Osteoblast (primary cell): ENCODE measurements at places on chromosomes 1 and 21. TPM values are rescaled to one million over a fixed set of nuclear protein-coding genes. Genes with fewer than 3 reads are reported as not detected.

The HENMT1 gene
- total RNA-seq = 4.7 and 5.3 TPM in 2 replicates

GRCh38 chr1:165659581-165659895 lies 28.5 kb downstream of the MGST3 start:
- H3K27me3 ChIP-seq = no peaks in the 10 kb centered on the region
- H3K4me3 ChIP-seq = no peak overlapping the region
- H3K36me3 ChIP-seq = peaks cover 73% of the 10 kb centered on the region
- no peak for DNase-seq
- no peaks in the 10 kb centered on the region for H3K4me1 ChIP-seq

- H3K4me1 ChIP-seq = no peaks in the 10 kb centered on the region
- no peak overlapping the region for H3K27ac ChIP-seq
- no peaks in the 10 kb centered on the region for H3K27me3 ChIP-seq
- DNase-seq = no peak
Measured at GRCh38 chr1:103901072-103901471, 151.4 kb downstream of the AMY1C start.

DNA sequence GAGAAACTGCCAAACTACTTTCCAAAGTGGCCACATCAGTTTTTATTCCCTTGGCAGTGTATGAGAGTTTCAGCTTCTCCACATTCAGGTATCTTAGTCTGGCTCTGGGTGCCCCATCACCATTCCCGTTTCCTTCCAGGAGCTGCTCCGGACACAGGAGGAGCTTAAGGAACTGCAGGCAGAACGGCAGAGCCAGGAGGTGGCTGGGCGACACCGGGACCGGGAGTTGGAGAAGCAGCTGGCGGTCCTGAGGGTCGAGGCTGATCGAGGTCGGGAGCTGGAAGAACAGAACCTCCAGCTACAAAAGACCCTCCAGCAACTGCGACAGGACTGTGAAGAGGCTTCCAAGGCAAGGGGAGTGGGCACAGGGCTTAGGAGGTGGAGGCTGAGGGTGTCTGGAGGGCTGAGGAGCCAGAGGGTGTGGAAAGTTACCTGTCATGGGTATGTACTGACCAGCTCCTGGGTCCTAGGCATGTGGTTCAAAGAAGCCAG lies 10.9 kb upstream of the TUFT1 start:
- no peak overlapping the region for H3K4me3 ChIP-seq
- H3K27ac ChIP-seq = no peak overlapping the region
- no peaks in the 10 kb centered on the region for H3K4me1 ChIP-seq
- peaks cover 4% of the 10 kb centered on the region for H3K27me3 ChIP-seq

- no peak overlapping the region for H3K27ac ChIP-seq
- no peaks in the 10 kb centered on the region for H3K27me3 ChIP-seq
- no peaks in the 10 kb centered on the region for H3K4me1 ChIP-seq
- no peaks in the 10 kb centered on the region for H3K36me3 ChIP-seq
- DNase-seq = no peak
Measured at GRCh38 chr21:15564907-15565306, 164.9 kb upstream of the USP25 start.

DNA sequence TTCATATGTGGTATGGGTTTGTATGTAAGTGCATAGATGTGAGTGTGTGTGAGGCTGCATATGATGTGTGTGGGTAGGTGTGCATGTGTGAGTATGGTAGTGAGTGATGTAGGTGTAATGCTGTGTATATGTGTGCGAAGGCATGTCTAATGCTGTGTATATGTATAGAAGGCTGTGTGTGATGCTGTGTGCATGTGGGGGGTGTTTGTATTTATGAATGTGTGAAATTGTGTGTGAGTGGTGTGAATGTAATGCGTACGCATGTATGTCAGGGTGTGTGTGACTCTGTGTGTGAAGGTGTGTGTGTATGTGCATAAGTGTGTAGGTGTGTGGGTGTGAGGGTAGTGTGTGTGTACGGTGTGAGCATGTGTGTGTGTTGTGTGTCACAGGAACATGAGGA lies 300.0 kb downstream of the OMA1 start:
- H3K27me3 ChIP-seq = peaks cover 22% of the 10 kb centered on the region
- H3K4me1 ChIP-seq = no peaks in the 10 kb centered on the region
- H3K27ac ChIP-seq = no peak overlapping the region
- no peak overlapping the region for H3K4me3 ChIP-seq
- DNase-seq = no peak
